Activated CD4-positive, alpha-beta memory T cell treated with anti-CD3 and anti-CD28 coated beads, Interleukin-2, amount 10 ng/mL, durations not matched to agents 7 days and 5 days (primary cell): ENCODE measurements at places on chromosomes 13 and 19.

GRCh38 chr13:35496006-35496405 lies 19.5 kb upstream of the MAB21L1 start:
- no peak for DNase-seq

GRCh38 chr13:65343898-65344663 lies 1886.1 kb downstream of the PCDH9 start:
- DNase-seq = no peak

DNA sequence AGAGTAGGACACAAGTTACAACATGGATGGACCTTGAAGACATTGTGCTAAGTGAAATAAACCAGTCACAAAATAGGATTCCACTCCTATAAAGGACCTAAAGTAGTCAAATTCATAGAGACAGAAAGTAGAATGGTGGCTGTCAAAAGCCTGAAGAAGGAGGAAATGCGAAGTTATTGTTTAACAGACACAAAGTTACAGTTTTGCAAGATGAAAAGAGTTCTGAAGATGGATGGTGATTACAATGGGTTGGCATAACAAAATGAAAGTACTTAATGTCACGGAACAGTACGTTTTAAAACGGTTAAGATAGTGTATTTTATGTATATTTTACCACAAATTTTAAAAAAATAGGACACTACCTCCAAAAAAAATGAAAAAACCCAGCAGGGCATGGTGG lies 34.8 kb downstream of the FOXO1 start:
- DNase-seq = no peak

DNA sequence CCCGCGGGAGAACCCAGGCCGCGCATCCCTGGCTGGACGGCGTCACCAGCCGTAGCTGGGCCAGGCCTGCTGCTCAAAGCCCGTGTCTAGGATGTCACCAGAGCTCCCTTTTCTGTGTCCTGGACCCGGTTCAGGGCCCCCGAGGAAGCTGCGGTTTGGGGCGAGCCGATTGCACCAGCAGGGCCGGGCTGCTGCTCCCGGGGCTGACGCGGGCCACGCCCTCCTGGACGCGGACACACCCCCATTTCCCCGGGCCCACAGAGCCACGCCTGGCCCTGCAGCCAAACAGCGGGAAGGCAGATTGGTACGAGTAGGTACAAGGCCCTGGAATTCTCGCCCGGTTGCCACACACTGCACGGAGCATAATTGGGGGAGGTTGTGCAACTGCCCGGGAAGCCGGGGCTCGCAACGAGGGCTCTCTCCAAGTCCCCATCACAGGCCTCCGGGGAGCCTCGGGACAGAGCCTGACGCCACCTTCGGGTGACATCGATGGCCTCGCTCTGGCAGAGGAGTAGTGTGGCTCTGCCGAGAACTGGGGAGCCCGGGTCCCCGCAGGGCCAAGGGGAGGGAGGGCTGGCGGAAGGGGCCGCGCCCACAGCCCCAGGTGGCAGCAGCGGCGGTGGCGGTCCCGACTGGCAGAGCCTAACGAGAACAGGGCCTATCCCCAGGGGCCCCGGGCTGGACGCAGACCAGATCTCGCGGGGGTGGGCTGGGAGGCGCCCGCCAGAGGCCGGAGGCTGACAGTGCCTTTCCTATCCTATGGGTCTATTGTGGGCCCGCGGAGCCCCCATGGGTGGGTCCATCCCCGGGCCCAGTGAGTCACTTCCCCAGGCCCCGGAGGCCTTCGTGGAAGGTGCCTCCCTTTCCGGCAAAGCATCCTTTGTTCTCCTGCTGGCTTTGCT lies 23.5 kb downstream of the KCTD15 start:
- DNase-seq = peak; percentile 89

DNA sequence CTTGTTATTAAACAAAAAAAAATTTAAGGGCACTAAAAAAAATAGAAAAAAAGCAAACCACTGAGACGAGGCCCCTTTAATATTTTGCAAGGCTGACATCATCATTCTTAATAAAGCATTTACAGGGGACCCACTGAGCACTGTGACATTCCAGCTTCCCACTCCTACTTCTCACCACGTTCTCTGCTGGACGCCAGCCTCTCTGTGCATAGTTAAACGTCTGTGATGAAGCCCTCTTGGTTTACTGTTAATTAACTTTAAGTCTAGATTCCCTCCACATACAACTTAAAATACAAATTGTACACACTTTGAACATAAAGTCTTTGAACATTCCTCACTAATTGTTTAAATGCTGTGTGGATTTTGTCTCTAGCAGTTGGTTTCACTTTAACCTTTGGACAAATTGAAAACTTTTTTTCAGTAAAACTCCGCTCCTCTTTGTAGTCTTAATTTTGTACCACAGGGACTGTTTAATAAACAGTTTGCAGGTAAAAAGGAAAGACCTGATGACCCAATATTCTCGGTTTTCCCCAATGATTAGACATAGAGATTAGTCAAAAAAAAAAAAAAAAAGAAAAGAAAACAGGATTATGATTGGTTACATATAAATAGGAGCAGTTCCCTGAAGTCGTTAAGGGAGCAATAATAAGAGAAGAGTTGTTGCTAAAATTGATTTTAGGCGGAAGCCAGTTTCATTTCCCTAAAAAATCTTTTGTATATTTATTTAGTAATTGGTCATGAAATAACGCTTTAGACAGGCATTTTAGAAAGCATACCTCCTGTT lies 219.8 kb downstream of the MZT1 start:
- no peak for DNase-seq

DNA sequence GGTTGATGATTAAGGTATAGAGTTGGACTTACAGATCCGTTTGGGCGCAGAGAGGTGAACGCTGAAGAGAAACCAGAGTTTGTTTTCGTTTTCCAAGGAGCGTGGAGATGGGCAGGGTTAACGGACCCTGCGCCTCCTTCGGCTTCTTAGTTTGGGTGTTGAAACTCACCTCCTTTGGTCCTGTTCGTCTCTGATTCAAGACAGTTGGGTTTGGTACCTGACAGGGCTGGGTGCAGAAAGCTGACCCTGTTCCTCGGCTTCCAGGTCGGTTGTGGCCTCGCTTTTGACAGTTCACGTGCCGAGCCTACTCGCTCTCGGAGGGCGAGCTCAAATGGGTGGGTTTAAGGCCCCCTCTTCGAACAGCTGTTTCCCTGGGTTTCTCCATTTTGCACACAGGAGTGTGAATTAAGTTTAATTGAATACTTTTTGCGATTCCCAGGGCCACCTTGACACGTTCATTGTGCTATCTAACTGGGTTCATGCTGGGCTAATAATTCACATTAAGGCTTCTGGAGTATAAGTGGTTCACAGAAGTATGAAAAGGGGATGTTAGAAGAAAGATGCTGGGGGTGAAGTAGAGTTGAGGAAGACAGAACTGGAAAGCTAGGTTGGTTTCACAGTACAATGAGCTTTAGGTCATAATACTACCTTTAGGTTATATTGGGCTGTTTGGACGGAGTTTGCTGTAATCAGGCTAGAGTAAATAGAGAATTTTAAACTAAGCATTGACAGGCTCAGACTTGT lies 638 bp downstream of the USPL1 start:
- DNase-seq = no peak

- no peak for DNase-seq
These were observed 2567.7 kb upstream of the PCDH20 start for GRCh38 chr13:63983366-63983765.

DNA sequence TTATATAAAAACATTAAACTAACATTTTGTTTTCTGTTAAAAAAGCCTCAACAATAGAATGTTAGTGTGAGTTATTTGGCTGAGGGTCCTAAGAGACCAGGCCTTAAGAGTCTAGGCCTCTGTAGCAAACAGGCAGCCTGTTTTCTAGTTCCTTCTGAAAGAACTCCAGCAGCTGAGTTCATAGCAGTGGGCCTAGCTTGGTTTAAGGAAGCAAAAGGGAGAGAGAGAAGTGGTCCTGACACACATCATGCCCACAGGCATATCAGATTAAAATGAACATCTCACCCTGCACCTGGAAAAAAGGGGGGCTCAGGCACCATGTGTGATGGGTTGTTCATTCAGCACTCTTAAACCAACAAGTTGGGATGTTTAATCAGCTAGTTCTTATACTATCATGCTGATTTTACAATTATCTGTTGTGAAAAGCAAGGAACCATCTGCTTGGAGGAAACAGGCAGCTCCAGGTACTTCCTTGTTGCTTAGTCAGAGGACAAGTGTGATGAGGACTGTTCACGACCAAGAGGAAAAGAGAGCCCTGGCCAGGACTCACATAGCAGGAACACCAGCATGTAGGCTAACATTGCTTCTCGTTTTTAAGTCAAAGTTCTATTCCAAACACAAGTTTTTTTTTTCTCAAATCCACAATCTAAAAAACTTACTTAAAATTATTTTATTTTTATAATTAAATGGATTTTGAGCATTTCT lies 81.3 kb upstream of the FRY start:
- no peak for DNase-seq

GRCh38 chr13:39062004-39062403 lies 23.7 kb downstream of the NHLRC3 start:
- no peak for DNase-seq

GRCh38 chr19:45994456-45994997 lies 740 bp upstream of the CCDC61 start:
- no peak for DNase-seq
